ENCODE measurements at places on chromosomes 2 and 18.

- DNase-seq = no peak
Measured at GRCh38 chr2:52386433-52387030, 1354.6 kb upstream of the NRXN1 start.

- DNase-seq = peak; percentile 87
Measured at GRCh38 chr2:27754138-27754588, 17.4 kb upstream of the MRPL33 start.

DNA sequence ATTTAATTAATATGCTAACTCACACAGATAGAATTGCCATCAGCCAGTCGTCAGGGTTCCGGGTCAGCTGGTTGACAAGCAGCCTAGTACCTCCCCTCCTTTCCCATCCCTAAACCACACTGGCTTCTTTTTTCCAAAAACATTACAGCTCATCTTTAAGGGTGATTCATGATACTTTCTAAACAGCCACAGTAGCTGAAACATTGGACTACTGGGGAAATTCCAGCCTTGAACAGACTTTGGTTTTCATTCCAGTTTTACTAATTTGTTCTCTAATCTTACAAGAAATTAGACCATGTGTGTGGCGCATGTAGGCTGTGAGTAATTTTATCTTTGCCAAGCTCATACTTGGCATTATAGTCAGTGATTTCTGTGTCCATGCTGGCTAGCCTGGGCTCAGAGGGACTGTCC, 110.8 kb downstream of the FMNL2 start:
- DNase-seq = peak; percentile 9

- peak; percentile 3 for DNase-seq
Measured at GRCh38 chr2:63488118-63488713, 100.1 kb downstream of the WDPCP start.

All from inflammatory macrophage (primary cell).